Neural crest cell (in vitro differentiated cells): ENCODE measurements at places on chromosomes 2 and 18.
A peak's percentile ranks its signal among the peaks of the same experiment; 100 is the strongest.

GRCh38 chr2:181697571-181697970 lies 17.3 kb upstream of the NEUROD1 start:
- H3K27ac ChIP-seq = no peak overlapping the region
- H3K27me3 ChIP-seq = peaks cover 67% of the 10 kb centered on the region
- H3K4me3 ChIP-seq = no peak overlapping the region
- no peaks in the 10 kb centered on the region for H3K36me3 ChIP-seq
- H3K4me1 ChIP-seq = no peaks in the 10 kb centered on the region
- DNase-seq = no peak

DNA sequence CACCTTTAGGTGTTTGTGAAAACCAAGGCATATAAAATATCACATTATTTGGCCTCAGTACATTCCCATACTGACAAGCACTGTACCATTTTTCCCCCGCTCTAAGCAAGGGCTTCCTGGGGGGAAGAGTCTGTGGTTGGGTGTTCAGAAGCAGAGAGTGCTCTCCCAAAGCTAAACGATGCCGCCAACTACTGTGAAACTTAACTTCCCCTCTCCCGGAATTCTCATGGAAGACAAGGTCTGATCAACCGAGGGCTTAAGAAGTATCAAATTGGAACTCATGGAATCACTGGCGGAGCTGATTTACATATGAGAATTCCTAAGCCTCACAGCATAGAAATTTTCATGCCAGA lies 433 bp upstream of the MFF start:
- H3K27me3 ChIP-seq = peaks cover 4% of the 10 kb centered on the region
- peak overlapping the region; percentile 93 for H3K27ac ChIP-seq
- peaks cover 41% of the 10 kb centered on the region for H3K4me1 ChIP-seq
- DNase-seq = peak; percentile 3
- peaks cover 23% of the 10 kb centered on the region for H3K36me3 ChIP-seq

DNA sequence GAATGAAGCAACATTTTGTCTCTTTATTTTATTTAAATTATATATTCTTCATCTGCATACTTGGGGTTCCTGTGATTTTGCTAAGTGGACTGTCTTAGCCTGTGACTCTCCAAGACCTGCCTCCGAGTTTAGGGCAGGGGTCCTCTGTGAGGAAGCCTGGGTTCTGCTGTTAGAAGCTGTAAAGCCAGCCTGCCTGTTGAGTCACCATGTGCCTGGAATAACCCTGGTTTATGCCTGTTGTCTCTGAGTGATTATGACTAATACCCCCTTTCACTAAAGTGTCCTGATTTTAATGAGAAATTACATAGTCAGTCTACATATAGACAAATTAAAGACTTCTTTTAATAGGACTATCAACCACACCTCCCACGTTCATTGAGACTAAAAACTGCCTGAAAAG lies 369.1 kb downstream of the ZNF521 start:
- no peaks in the 10 kb centered on the region for H3K36me3 ChIP-seq
- DNase-seq = no peak
- peaks cover 71% of the 10 kb centered on the region for H3K4me1 ChIP-seq
- H3K27me3 ChIP-seq = no peaks in the 10 kb centered on the region

DNA sequence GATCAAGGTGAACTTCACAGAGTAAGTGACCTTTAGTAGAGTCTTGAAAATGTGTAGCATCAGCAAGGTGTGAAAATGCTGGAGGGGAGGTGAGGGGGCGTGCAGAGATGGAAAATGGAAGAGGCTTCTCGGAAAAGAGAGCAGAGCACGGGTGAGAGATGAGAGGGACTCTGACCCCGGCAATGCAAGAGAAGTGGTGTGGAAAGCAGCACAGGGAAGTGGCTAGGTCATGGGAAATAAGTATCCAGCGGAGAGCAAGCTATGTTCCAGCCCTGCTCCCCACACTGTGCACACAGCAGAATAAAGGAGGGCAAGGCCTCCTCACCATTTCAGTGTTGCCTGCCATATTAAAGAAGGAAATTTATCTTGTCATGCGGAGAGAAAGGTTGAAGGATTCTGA lies 241.7 kb upstream of the DOK6 start:
- H3K4me1 ChIP-seq = peaks cover 9% of the 10 kb centered on the region
- no peak for DNase-seq
- no peaks in the 10 kb centered on the region for H3K27me3 ChIP-seq

DNA sequence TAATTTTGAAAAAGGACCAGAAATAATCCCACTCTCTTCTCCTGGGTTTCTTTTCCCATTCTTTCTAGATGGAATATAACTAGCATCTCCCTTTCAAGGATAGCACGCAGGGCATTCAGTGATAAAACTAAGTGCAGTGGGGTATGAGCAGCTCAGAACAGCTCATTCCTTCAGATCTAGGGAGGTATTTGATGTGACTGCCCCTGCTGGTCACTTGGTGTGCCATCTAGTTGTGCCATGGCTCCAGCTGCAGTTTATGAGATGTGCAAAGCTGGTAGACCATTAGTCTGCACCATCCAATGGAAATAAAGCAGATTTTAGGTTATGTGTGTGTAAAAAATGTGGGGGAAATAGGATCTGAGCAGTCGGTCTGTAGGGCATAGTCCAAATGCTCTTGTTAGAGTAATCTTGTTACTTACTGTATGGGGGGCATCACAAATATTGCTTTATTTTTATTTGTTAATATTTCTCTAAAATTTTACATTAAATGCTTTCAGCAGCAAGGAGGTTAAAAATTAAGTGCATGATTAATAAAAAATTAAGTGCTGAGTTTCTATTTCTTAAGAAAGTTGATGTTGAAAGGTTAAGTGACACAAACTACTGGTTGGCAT lies 38.9 kb downstream of the CTAGE1 start:
- H3K36me3 ChIP-seq = no peaks in the 10 kb centered on the region
- no peak overlapping the region for H3K4me3 ChIP-seq
- no peaks in the 10 kb centered on the region for H3K4me1 ChIP-seq
- peaks cover 57% of the 10 kb centered on the region for H3K27me3 ChIP-seq
- H3K27ac ChIP-seq = no peak overlapping the region

DNA sequence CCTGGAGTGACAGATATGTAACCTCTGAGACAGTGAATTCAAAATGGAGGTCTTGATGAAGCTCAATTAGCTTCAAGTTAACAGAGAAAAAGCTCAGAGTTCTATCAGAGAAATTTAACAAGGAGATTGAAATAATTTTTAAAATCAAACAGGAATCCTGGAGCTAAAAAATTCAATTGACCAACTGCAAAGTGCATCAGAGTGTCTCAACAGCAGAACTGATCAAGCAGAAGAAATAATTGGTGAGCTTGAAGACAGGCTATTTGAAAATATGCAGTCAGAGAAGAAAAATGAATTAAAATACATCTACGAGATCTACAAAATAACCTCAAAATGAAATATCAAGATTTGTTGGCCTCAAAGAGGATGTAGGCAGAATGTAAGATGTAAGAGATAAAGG lies 30.4 kb upstream of the BMP10 start:
- H3K27ac ChIP-seq = no peak overlapping the region
- no peak for DNase-seq
- peaks cover 6% of the 10 kb centered on the region for H3K27me3 ChIP-seq
- H3K36me3 ChIP-seq = no peaks in the 10 kb centered on the region
- no peaks in the 10 kb centered on the region for H3K4me1 ChIP-seq
- no peak overlapping the region for H3K4me3 ChIP-seq

DNA sequence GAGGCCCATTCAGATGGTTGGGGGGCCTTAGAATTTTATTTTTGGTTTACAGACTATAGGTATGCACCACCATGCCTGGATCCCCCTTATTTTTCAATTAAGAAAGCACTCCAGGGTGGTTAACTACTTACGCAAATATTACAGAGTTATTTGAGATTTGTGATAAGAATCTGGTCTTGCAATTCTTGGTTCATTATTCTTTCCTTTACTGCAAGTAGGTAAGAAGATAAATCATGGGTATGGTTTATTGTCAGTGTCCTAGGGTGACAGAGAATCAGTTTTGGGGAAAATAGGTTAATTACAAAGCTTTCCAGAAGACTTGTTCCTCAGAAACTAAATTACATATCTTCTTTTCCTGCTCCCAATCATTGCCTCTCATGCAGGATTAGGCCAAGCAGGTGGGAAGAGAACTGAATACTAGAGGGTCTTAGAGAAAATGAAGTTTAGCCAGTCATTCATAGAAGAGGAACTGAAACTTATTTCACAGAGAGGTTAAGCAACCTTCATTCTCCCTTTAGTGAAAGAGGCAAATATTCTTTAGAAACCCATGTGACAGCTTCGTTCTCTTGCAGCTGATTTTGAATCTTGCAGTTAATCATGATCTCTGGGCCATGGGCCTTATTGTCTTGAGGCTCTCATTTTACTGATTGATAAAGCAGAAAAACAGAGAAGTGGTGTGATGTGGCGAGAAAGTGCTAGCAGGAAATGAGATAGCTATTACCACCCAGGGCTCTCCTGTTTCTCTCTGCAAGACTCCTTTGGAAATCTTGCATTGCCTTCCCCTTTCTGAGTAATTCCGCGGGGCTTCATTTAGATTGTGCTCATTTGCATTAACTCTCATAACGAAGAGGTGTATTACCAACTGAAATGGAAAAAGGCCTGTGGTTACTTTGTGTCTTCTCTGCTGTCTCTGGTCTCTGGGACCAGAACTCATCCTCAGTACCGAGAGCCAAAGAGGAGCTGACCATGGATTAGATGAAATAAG lies 44.8 kb upstream of the ARHGAP25 start:
- no peaks in the 10 kb centered on the region for H3K27me3 ChIP-seq
- H3K36me3 ChIP-seq = no peaks in the 10 kb centered on the region
- no peak overlapping the region for H3K4me3 ChIP-seq
- H3K27ac ChIP-seq = no peak overlapping the region

DNA sequence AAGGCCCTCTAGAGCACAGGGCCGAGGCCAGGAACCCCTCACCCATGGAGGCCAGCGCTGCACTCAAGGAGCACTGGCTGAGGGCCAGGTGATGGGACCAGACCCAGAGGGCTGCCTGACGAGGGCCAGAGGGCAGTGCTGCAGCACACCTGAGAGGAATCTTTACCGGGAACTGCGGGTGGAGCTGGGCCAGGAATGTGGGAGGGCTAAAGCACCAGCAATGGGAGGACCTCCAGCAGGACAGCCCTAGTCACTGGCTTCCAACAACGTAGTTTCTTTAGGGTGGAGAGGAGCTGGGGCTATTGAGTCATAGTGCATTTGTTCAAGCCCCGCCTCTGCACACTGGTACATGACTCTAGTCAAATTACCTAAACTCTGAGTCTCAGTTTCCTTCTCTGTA lies 143.4 kb downstream of the TMEM17 start:
- H3K4me3 ChIP-seq = no peak overlapping the region
- DNase-seq = no peak
- no peaks in the 10 kb centered on the region for H3K36me3 ChIP-seq
- H3K27me3 ChIP-seq = no peaks in the 10 kb centered on the region
- H3K4me1 ChIP-seq = no peaks in the 10 kb centered on the region

DNA sequence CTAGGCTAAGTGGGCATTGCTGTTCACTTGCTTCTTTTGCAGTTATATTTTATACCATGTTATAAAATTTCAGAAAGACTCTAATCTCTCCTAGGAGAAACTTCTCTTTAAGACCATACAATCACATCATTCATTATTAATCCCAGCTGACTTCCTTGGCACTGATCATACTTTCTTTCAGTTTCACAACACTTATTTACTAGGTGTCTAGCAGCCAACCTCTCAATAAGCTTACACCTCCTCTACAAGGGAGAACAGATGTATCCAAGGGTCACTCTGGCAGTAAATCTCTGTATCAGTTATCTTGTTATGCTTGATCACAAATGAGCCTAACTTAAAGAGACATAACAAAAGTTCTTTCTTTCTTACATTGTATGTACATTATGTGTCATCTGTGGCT lies 69.8 kb upstream of the EPB41L5 start:
- H3K4me1 ChIP-seq = no peaks in the 10 kb centered on the region
- H3K36me3 ChIP-seq = peaks cover 3% of the 10 kb centered on the region
- no peak for DNase-seq
- no peaks in the 10 kb centered on the region for H3K27me3 ChIP-seq
- no peak overlapping the region for H3K4me3 ChIP-seq

GRCh38 chr2:239553376-239554000 lies 152.7 kb upstream of the HDAC4 start:
- H3K27ac ChIP-seq = no peak overlapping the region
- peaks cover 4% of the 10 kb centered on the region for H3K27me3 ChIP-seq
- H3K36me3 ChIP-seq = no peaks in the 10 kb centered on the region
- H3K4me1 ChIP-seq = no peaks in the 10 kb centered on the region

GRCh38 chr2:58401936-58402335 lies 160.8 kb upstream of the FANCL start:
- no peaks in the 10 kb centered on the region for H3K27me3 ChIP-seq
- H3K4me3 ChIP-seq = no peak overlapping the region
- DNase-seq = no peak
- H3K4me1 ChIP-seq = no peaks in the 10 kb centered on the region

- H3K36me3 ChIP-seq = peaks cover 2% of the 10 kb centered on the region
- no peak overlapping the region for H3K27ac ChIP-seq
- DNase-seq = no peak
- peaks cover 2% of the 10 kb centered on the region for H3K27me3 ChIP-seq
- H3K4me1 ChIP-seq = no peaks in the 10 kb centered on the region
These were observed 192.7 kb downstream of the DYSF start for GRCh38 chr2:71646028-71646427.

DNA sequence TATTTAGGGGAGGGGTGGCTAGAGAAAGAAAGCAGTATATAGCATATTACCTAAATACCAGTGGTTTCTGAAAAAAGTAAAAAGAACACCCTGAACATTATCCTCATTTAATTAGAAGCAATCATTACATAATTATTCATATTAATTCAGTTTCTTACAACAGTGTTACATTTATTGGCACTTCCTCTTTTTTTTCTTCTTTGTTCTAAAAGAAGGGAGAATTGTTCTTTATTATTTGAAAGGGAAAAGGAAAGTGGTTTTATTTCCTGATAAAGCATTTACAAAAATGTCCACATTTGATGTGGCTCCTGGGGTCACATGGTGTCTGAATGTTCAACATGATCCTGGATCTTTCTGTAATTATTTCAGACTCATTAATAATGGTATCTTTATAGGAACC lies 254.9 kb upstream of the ZEB2 start:
- peak overlapping the region; percentile 14 for H3K27ac ChIP-seq
- peaks cover 40% of the 10 kb centered on the region for H3K4me1 ChIP-seq
- no peaks in the 10 kb centered on the region for H3K27me3 ChIP-seq
- no peak for DNase-seq

GRCh38 chr2:108906403-108907077 lies 82.5 kb downstream of the EDAR start:
- H3K27ac ChIP-seq = no peak overlapping the region
- no peaks in the 10 kb centered on the region for H3K27me3 ChIP-seq
- peaks cover 3% of the 10 kb centered on the region for H3K36me3 ChIP-seq
- H3K4me3 ChIP-seq = no peak overlapping the region
- H3K4me1 ChIP-seq = no peaks in the 10 kb centered on the region
- no peak for DNase-seq

DNA sequence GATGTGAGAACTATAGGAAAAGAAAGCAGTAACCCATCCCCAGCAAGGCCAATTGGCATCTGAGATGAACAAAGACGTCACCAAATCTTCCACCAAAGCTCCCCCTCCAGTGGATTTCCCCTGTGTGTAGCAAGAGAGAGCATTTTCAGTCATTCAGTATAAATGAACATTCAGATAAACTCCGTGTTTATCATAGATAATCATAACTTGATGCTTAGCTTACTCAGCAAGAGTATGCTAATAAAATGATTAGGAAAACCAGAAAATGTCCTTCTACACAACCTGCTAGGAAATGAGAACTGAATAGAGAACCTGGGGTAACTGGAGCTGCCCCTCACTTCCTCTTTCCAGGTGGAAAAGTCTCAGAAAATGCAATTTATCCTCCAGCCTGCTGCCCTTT lies 198.0 kb upstream of the CCDC150 start:
- H3K27ac ChIP-seq = no peak overlapping the region
- H3K4me1 ChIP-seq = no peaks in the 10 kb centered on the region
- no peaks in the 10 kb centered on the region for H3K36me3 ChIP-seq
- H3K4me3 ChIP-seq = no peak overlapping the region
- no peak for DNase-seq
- H3K27me3 ChIP-seq = no peaks in the 10 kb centered on the region

GRCh38 chr2:85231468-85231805 lies 96.4 kb downstream of the TGOLN2 start:
- H3K36me3 ChIP-seq = no peaks in the 10 kb centered on the region
- peaks cover 55% of the 10 kb centered on the region for H3K4me1 ChIP-seq
- peaks cover 3% of the 10 kb centered on the region for H3K27me3 ChIP-seq
- H3K27ac ChIP-seq = no peak overlapping the region
